ENCODE measurements at places on chromosomes 1 and 21.

GRCh38 chr1:179153217-179153616 is 71.3 kb downstream of the TOR3A start:
- no peak for DNase-seq

DNA sequence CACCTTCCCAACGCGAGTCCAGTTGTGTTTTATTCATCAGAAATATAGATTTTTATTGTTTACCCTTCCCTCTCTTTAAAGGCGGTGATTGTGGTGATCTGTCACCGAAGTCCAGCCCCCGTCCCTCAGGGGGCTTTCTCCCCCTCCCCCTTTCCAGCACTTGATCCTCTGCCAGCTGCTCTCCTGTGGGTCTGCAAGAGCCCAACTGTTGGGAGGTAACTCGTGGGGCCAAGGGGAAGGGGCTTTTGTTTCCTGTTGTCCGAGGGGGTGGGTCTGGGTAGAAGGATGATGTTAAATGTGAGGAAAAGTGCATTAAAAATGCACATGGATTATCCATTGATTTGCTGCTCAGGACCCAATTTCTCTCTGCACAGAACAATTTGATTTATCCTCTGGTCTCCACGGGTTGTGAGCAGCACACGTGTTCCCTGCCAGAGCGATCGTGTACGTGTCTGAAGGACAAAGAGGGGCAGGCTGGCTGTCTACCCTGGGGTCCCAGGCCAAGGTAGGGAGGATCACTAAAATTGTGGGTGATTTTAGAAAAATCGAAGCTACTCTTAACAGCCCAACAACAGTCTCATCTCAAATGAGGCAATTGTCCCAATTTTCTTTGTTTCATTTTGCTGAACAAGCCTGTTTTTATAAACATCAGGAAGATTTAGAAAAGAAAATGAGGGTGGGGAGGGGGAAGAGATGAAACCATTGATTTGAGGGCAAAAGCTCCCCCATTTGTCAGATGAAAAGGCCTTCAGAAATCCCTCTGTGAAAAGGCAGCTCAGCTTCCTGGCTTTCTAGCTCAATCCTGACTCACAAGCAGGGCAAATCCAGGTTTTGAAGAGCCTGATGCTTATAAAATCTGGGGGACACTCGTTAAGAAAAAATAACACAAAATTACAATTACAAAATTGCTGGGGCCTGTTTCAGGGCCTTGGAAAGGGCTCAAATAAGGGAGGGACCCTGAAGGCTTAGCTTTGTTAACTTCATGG is 176.2 kb downstream of the RHOU start:
- DNase-seq = no peak

DNA sequence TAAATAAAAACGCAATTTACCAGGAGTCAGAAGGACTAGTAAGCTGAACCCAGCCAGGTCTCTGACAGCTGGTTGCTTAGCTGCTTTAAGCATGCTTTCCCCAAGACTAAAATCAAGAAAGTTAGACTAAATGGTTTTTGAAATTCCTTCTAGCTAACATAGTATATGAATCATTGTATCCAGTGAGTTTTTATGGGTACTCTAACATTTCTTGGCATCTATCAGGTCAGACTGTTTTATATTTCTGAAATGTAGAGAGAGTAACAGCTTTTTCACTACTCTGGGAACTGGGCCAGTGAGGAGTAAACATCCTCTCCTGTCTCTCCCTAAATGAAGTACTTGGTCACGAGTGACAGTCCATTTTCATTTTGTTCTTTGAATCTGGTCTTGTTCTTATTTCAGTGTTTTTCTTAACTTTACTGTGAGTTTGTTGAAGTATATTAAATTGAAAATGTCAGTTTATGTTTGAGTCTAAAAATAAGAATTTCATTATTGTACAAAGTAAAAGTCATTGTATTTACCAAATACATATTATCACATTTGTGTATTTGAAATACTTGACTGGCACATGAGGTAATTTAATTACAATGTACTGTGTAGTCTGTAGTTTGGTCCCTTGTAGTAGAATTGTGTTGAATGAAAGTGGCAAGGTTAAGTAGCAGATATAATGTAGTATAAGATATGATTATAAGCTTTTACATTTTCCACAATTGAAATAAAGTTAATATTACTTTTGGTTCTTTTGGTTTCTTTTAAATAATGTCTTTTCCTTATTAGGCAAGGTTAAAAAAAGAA is 47.6 kb downstream of the PKN2 start:
- DNase-seq = peak; percentile 93

GRCh38 chr1:81654147-81654546 is 146.6 kb upstream of the ADGRL2 start:
- DNase-seq = no peak

DNA sequence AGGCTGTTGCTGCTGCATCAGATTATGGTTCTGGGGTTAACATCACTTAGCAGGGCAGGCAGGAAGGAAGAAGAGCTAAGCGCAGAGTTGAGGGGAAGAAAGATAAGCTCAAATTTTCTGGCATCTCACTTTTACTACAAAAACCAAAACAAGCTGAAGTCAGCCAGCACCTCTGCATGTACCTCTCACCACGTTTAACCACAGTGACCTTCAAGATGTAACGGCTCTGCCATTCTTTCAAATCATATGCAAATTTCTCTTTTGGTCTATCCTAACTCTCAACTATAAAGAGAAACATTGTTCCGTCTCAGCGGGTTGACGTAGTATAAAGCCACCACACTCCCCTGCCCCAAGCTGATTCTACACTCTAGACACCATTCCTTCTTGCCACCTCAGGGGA is 154.4 kb downstream of the OMA1 start:
- DNase-seq = no peak
